ENCODE measurements at places on chromosomes 3 and 15. TPM values are rescaled to one million over a fixed set of nuclear protein-coding genes. Genes with fewer than 3 reads are reported as not detected.

GRCh38 chr3:151462278-151462780 lies 1.5 kb upstream of the IGSF10 start:
- no peak for DNase-seq

- DNase-seq = no peak
These were observed 6.4 kb downstream of the MED12L start for GRCh38 chr3:151091685-151092345.

- DNase-seq = no peak
These were observed 100.7 kb downstream of the RBMS3 start for GRCh38 chr3:29381595-29381994.

GRCh38 chr15:58555162-58556027 lies 123.6 kb downstream of the LIPC start:
- no peak for DNase-seq

- peak; percentile 32 for DNase-seq
These were observed 260.4 kb upstream of the P2RY1 start for GRCh38 chr3:152574461-152575079.

DNA sequence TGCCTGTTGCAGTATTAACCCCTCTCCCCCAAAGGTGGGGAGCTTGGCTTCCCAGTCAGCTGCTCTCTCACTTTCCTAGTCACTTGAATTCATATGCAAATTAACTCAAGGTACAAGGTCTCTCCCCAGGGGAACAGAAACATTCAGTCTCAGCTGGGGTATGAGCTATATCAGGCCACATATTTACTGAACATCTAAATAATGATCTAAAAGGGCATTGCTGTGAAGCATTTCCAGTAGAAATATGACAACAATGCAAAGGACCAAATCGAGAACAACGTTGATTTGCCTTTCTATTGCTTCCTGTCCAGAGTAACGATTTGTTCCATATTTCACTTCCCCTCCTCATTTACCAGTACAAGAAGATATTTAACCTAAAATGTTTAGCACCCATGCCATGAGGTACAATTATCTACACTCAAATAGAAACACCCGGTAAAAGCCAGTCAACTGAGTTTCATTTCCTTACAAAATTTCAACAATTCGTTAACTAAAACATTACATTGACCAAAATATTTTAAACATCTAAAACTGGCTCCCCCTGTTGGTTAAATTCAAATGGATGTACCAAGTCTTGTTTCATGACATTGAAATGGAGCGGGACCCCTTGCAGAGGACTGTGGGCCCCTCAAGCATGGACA lies 36.5 kb upstream of the KLHL6 start:
- DNase-seq = no peak

- DNase-seq = no peak
These were observed 28.3 kb upstream of the MINDY4B start for GRCh38 chr3:150933473-150933995.

- DNase-seq = no peak
These were observed 30.5 kb upstream of the PXYLP1 start for GRCh38 chr3:141201122-141201521.

DNA sequence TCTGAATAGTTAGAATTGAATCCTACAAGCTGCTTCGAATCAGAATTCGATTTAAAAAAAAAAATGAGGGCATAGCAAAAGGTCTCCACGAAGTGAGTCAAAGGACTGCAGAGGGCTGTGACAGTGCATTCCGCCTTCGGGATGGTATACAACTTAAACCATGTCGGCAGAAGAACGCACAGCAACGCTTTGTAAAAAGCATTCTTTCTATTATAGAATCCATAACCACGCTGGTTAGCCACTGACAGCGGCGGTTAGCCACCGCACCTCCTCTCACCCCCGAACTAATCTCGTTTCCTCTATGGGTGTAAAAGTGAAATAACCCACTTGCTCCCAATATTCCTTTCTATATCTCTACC lies 664 bp upstream of the PIK3CA start:
- DNase-seq = no peak

DNA sequence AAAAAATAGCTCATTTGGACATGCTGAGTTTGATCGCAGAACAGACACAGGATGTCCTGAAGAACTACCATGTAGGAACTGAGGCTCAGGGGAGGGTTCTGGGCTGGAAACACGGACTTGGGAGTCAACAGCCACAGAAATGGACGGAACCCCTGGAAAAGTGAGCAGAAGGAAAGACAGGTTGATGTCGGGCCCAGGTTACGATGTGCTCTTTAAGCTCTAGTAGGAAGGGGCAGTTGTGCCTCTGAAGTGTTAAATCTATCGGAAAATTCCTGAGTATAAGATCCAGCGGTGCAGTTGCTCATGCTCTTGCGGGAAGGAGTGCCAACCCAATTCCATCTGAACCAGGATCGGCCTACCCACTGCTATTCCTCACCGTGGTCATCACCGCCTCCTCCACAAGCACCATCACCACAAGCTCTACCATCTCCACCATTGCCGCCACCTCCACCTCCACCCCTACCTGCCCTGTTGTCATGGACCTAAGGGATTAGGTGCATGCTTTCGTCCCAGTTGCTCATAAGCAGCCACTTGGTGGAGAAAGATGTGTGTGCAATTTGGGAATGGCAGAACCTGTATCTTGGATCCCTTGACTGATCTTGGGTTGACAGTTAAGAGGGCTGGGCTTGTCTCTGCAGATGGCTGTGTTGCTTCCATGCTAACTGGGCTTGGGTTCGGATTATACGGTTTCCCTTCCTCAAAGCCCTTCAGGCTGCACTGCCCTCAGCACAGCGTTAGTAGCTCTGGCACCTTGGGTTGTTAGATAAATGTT lies 108.5 kb downstream of the ASB7 start:
- no peak for DNase-seq

PTPRG gene
- 1.4 TPM for total RNA-seq

GHRL gene
- total RNA-seq = not detected

CCDC12 gene
- total RNA-seq = 31.0 TPM

ATP13A4 gene
- total RNA-seq = not detected

KLF15 gene
- 8.7 TPM for total RNA-seq

TLR9 gene
- not detected for total RNA-seq

DPPA2 gene
- total RNA-seq = not detected
